Stimulated activated CD8-positive, alpha-beta memory T cell treated with anti-CD3 and anti-CD28 coated beads, Interleukin-4, amount 100 ng/mL, for 1 hour (primary cell): ENCODE measurements at places on chromosomes 3 and 15.

DNA sequence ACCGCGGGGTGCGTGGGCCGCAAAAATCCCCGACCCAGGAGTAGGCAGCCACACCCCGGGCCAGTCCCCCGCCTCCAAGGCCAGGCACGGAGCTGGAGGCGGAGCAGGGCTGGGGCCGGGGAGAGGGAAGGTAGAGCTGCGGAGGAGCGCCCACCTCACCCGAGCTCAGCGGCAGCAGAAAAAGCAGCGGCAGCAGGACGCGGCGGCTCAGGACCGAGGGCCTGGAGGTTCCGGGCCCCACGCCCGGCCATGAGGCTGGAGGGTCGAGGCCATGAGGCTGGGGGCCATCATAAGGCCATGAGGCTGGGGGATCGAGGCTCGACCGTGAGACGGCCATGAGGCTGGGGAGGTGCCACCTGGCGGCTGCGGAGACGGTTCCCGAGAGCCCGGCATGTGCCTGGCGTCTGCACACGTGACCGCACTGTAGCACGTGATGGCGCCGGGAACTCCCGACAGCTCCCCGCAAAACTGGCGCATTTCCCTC lies 32.9 kb upstream of the PRSS50 start:
- DNase-seq, result no peak

- DNase-seq, result no peak
These were observed 7.7 kb downstream of the SLCO3A1 start for GRCh38 chr15:91861223-91861622.

DNA sequence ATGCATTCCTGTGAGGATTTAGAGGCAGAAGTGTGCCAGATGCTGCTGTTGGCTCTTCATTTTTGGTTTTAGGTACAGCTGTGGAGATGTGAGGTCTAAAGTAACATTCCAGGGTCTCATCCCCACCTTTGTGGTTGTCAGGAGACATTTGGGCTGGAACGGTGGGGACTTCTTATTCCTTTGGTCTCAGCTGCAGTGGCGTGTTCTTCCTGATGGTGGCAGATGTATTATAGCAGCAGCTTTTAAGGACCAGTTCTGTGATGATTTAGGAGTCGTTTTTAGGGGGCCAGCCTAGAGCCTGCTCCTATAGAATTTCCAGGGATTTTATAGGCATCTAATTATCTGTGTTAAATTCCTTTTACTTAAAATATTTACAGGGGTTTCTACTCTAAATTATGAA lies 221.0 kb upstream of the EOMES start:
- no peak for DNase-seq

DNA sequence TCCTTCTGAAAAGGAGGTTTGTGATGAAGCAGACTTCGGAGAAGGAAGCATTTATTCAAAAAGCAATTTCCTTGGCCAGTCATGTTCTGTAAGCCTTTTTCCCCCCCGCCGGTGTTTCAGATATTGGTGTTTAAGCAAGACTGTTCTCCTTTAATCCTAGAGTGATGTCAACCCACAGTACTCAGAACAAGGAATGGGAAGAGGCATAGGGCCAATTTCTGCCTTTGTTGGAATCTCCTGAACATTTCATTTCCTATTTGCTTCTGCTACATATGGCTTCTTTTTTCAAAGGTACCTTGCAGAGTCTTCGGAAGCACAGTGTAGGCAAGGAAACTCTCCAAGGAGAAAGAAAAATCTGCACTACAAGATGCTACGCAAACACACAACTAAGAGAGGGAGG lies 713.1 kb upstream of the CFAP20DC start:
- no peak for DNase-seq

- no peak for DNase-seq
These were observed 81.4 kb downstream of the PDE8A start for GRCh38 chr15:85063088-85063487.

GRCh38 chr3:46865546-46865945 lies 2.3 kb upstream of the MYL3 start:
- no peak for DNase-seq
